ENCODE measurements at places on chromosomes 6 and 20.

DNA sequence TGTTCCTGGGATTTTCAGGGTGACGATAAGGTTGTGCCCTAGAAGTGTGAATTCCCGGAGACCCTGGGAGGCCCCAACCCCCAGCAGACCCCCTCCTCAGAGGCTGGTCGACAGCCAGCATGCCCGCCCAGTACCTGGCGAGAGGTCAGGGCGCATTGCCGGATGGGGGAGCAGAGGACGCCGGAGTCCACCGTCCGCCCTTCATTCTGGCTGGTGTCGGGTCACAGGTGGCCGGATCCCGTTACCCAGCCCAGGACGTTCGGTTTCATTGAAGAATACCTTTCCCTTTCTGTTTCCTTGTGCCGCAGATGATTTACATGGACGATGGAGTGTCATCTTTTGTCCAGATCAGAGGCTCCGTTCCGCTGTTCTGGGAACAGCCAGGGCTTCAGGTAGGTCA is 61.3 kb downstream of the SYNJ2 start:
- DNase-seq, result no peak

- DNase-seq, result no peak
Observed at GRCh38 chr20:3752386-3752759, 15.2 kb downstream of the ADISSP start.

- DNase-seq, result no peak
Observed at GRCh38 chr6:97663252-97663651, 380.2 kb upstream of the MMS22L start.

- DNase-seq, result no peak
Observed at GRCh38 chr20:32743237-32744112, at the start of gene COMMD7. TSS of gene COMMD7 (minus strand) at chr20:32743467. CDS start at chr20:32743391, 76 bp downstream.

DNA sequence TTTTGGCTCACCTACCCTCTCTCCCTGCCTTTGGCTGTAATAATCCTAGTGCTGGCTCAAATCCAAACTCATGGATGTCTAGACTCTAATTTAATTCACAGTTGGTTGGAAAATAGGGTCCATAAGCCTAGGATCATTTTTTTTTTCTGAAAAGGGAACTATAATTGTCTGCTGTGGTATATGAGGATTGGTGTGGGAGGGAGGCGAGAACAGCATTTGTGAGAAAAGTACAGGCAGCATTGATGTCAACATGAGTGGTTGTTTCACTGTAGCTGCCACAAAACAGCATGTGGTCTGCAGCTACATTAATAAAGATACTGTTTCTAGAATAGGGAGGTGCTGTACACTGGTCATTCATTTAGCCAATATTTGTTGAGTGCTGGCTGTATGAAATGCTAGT is 18.6 kb upstream of the POLR1H start:
- no peak for DNase-seq

GRCh38 chr20:1327241-1327653 is 1.7 kb downstream of the SDCBP2 start:
- DNase-seq, result peak; percentile 46
